Osteoblast (primary cell): ENCODE measurements at places on chromosomes 2 and 18. TPM values are rescaled to one million over a fixed set of nuclear protein-coding genes. Genes with fewer than 3 reads are reported as not detected.

The ST3GAL5 gene
- total RNA-seq = 17.4 and 17.7 TPM in 2 replicates

The TIGD1 gene
- 5.8 and 6.8 TPM in 2 replicates for total RNA-seq

DNA sequence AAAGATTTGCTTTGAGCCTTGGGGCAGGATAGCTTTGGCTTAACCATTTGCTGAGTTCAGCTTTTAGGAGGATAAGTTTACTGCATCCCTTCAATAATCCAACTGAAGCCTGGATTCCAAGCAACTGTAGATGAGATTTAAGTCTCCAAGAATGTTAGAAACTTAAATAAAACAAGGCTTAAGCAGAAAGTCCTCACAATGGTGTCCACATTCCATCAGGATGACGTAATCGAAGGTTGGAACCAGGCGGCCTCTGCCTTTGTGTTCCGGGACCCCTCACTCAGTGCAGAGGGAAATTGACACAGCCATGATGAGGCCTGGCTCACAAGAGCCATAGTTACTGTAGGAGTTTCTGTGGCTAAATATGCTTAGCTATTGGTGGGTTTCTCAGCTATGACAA is 260.4 kb downstream of the LPIN1 start:
- no peak for DNase-seq

DNA sequence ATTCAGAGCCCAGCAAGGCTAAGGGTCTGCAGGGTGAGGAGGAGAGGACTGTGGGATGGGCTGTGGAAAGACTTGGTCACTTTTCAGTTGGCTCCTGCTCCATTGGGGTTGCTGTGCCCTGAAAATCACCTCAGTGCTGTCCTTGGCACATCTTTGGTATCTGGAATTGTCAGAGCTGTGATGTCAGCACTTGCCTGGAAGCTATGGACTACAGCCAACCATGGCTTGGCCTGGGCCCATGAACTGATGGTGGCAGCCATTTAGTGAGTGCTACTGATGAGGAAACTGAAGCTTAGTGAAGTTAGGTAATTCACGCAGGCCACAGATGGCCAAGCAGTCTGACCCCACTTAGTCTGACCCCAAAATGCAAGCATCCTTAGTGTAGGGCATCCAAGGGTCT is 121.8 kb upstream of the SERPINE2 start:
- DNase-seq = no peak

- no peak for DNase-seq
These were observed 38.1 kb upstream of the CCBE1 start for GRCh38 chr18:59735269-59735860.

- DNase-seq = no peak
These were observed 286.5 kb upstream of the SYT4 start for GRCh38 chr18:43563780-43564179.

- no peak for DNase-seq
These were observed 92.3 kb upstream of the GPR45 start for GRCh38 chr2:105149272-105149671.

DNA sequence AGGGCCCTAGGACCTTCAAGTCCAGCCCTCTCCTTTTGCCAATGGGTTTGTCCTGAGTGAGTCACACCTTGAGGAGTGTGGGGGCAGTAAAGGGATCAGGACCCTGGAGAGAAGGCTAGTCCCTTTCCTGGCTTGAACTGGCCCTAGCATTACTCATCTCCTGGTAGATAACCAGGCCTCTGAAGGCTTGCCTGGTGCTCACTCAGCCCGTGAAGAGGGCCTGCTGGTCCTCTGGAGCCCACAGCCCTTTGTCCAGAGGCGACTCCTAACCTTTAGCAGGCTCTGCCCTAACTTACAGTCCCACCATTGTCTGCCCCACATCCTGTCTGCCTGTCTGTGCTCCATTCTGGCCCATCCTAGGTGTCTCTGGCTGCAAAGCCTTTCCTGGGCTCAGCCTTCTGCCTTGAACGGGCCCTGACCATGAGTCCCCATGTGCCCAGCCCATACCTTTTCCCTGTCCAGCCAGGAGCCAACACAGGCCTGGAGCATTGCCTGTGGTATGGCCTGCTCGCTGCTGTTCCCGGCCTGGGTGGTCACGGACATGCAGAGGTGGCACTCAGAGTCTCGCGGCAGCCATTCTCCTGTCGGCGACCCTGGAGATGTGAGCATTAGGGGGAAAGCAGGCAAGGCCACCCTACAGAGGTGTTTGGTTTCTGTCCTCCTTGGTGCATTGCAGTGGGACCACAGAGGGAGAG is 5.0 kb downstream of the SFTPB start:
- peak; percentile 99 for DNase-seq

- DNase-seq = no peak
These were observed 13.5 kb upstream of the REL start for GRCh38 chr2:60867848-60868247.

The POTEC gene
- 0.29 and 0.36 TPM in 2 replicates for total RNA-seq

DNA sequence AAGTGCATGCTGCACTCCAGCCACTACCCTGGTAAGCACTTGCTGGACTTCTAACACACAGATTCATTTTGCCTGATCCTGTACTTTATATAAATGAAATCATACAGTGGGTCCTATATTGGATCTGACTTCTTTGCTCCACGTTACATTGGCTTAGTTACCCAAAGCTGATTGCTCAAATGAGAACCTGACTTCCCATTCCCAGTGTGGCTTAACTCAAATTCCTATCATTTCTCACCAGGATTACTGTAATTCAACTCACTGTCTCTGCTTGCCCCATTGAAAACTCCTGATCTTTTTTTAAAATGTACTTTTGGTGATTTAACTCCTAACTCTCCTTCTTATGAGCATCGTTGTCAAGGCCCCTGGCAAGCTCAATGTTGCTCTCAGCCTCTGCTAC is 1.4 kb downstream of the RSAD2 start:
- no peak for DNase-seq

- no peak for DNase-seq
These were observed 43.9 kb upstream of the PCBP1 start for GRCh38 chr2:70043252-70043875.

DNA sequence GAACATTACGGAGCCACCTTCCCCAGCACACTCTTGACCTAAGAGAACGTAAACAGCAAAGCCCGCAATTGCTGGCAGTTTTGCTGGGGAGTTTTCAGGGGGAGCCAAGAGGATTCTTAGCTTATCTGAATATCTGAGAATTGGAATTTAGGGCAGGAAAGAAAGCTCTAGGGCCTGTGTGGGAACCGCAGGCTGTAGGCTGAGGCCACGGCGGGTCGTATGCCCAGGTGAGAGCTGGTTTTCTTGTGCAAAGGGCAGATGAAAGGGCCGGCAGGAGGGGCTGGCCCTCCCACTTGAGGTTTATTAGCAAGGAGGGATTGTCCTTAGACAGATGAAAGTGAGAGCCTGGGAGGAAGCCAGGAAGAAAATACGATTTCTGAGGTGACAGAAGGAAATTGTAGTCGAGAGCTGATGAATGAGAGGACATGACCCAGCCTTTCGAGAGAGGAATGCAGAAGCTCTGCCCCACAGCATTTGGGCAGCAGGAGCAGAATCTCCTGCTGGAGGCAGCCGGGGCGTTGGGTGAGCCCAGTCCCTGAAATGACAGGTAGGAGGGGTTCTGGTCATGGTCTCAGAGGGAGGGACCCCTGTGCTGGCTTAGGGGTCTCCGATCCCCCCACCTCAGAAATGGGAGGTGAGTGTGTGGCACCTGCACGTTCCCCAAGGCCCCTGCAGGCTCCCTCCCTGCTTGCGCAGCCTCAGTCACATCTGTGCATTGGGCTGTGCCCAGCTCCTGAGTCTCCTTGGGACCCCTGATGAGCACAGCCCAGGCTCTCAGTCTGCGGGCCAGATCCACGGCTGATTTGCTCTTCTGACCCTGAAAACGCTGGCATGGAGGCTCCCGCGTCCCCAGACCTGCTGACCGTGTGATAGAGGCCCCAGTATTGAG is 61.1 kb downstream of the CABLES1 start:
- no peak for DNase-seq

GRCh38 chr2:223641082-223641481 is 38.9 kb upstream of the SCG2 start:
- no peak for DNase-seq

- DNase-seq = no peak
These were observed 59.5 kb upstream of the NCKAP5 start for GRCh38 chr2:133627741-133628140.

The TP53I3 gene
- 59.4 and 79.3 TPM in 2 replicates for total RNA-seq

DNA sequence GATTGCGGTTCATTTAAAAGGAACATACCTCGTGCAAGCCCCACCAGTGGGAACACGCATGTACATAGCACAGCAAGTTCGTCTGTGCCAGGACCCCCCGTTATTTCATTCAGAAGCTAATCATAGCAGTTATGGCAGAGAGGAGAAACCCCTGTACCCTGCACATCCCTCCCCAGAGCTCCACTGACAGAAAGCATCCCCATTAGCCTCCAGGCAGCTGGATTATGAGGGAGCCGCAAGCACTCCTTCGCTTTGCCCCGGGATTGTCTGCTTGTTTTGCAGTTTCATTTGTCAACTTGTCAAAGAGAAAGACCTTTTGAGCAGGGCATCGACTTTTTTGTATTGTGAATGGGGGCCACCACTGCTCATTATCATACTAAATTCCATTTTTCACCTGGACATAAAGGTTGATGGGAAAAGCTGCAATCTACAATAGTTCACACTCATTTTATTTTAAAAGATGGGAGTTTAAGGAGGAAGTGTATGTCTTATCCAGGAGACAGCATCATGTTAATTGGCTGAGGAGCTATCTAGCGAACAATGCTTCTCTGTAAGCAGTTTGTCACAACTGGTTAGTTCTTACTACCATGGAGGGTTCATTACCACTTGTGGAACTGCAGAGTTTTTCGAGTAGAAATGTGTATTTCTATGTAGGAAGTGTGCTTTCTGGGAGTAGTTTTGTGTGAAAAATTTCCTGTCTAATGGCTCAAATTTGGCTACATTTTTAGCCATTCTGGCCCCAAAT is 255.3 kb downstream of the THSD7B start:
- no peak for DNase-seq

DNA sequence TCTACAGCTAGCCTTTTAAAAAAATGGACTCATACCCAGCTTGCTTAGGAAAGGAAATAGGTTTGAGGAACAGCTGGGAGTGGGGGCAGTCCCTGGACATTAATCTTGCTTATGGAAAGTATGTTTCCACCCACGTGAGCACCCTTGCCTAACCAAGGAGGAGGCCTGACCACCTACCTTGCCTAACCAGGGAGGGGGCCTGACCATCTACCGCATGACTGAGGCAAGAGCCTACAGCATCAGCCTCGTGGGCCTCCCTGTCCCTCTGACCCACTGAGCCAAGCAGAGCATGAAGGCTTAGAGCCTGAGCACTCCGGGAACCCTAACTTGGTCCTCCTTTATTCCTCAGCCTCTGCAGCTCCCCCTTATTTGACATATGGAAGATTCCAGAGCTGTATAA is 20.2 kb downstream of the PRKAG3 start:
- no peak for DNase-seq

The MC5R gene
- 0.36 and 0.59 TPM in 2 replicates for total RNA-seq

GRCh38 chr2:195532255-195532627 is 124.8 kb upstream of the SLC39A10 start:
- DNase-seq = no peak
